ENCODE measurements at places on chromosomes 11 and 22.

DNA sequence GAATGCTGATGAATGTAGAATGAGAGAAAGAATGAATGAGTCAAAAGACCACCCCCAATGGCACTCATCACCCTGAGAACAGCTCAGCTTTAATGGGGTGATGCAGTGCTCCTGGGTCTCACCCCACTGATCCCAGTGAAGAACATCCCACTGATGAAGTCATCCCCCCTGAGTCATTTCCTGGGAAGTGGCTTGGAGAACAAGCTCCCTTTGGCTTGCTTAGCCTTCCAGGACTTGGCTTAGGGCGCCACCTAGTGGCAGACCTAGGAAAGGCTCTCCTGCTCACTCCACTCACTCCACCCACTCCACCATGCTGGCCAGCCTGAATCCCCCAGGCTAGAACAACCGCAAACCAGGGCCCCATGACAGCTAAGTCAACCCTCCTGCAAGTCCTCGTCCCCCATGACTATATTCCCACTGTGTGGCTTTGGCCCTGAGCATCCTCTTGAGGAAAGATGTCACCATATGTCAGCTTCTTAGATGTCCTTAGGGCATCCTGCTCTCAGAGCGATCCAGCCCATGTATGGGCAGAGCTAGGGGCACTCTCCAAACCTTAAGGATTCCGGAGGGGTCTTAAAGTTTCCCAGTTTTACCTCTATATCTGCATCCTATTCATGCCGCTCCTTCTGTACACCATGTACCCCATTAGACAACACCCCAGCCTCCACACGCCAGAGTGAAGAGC is 17.8 kb upstream of the TMPRSS13 start:
- peak; percentile 91 for DNase-seq

GRCh38 chr22:35375031-35375430 is 5.9 kb upstream of the HMOX1 start:
- no peak for DNase-seq

GRCh38 chr11:64516226-64516625 is 74.8 kb upstream of the SLC22A12 start:
- DNase-seq: no peak

- DNase-seq: peak; percentile 92
These were observed 36.4 kb upstream of the E2F8 start for GRCh38 chr11:19276859-19277808.

DNA sequence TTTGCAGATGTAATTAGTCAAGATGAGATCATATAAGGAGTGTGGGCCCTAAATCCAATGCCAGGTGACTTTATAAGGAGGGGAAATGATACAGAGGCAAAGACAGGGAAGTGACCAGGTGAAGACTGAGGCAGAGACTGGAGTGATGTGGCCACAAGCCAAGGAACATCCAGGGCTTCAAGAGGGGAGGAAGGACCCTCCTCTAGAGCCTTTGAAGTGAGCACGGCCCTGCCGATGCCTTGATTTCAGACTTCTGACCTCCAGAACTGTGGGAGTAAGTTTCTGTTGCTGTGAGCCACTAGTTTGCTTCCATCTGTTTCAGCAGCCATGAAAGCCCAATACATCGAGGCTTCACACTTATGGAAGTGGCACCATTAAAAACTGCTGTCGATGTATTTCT is 78.7 kb downstream of the SHANK2 start:
- no peak for DNase-seq

DNA sequence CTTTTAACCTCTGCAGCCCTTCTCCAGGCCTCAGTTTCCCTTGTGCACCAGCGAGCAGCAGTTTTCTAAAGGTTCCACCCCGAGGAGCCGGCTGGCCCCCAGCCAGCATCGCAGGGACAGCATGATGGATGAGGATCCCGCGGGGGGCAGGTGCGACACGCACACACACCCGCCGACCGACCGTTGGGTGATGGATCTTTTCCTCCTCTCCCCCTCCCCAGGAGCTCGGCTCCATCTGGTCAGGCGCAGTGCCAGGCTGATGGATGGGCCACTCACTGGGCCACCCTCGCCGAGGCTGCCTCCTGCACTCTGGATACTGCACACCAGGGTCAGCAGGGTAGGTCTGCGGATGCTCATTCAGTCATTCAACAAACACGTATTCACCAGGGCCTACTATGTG is 12.8 kb upstream of the CABP7 start:
- DNase-seq: no peak

- no peak for DNase-seq
These were observed 67.3 kb upstream of the CSNK2A3 start for GRCh38 chr11:11420191-11420898.
